Activated T-cell treated with anti-CD3 and anti-CD28 coated beads, Interleukin-2, amount 50 U/mL, for 72 hours (primary cell): ENCODE measurements at places on chromosomes 3 and 15.

GRCh38 chr3:187323091-187323490 is 31.6 kb upstream of the MASP1 start:
- DNase-seq: no peak

DNA sequence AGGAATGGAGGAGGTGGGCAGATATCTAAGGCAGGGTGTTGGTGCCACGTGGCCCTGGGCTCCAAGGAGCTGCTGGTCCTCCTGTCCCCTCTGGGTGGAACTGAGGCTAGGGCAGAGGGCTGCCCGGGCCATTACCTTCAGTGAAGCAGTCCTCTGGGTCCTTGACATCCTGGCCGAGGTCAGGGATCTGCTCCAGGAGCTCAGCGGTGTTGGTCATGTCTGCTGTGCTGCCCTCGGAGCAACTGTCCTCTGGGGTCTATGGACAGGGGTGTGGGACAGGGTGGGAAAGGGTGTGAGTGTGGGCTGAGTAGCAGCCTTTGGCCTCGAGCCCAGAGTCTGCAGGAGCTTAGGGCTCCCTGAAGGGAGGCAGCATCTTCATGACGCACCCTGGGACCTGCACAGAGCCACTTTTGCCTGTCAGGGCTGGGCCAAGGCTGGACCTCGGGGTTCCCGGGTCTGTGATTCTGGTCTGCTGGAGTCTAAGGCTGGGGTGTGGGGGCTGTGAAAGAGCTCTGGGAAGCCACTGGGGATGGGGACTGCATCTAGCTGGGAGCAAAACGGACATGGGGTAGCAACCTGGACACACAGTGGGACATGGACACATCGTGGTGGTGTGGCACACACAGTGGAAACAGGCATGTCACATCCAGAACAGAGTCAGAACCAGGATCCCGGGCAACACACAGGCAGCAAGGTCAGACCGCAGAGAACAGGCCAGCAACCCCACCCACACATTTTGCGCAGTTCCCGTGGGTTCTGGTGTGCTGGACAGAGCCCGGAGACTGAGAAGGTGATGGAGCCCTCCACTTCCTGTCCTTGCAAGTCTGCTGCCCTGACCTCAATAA is 72.7 kb downstream of the SCN5A start:
- DNase-seq: no peak

- DNase-seq: peak; percentile 80
Observed at GRCh38 chr3:47780741-47781684, 680 bp downstream of the SMARCC1 start.

GRCh38 chr15:50082066-50082465 is 37.0 kb downstream of the ATP8B4 start:
- no peak for DNase-seq

DNA sequence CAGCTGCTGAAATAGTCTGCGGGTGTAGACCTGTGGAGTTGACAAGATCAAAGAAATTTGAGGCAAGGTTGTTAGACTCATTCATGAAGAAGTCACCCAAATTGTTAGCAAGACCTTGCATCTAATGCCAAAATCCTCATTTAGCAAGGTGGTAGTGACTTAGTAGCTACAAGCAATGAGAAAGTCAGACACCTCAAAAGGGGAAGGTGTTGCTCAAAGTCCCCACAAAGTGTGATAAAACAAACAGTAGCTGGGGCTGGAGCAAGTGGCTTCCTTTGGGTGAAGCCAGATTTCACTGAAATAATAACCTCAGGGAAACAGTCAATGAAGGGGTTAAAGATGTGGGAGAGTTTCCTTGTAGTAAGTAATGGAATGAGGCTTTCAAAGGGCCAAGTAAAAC is 44.9 kb downstream of the CD86 start:
- DNase-seq: no peak

- no peak for DNase-seq
Observed at GRCh38 chr15:74179983-74180880, 6.7 kb downstream of the ISLR start.

DNA sequence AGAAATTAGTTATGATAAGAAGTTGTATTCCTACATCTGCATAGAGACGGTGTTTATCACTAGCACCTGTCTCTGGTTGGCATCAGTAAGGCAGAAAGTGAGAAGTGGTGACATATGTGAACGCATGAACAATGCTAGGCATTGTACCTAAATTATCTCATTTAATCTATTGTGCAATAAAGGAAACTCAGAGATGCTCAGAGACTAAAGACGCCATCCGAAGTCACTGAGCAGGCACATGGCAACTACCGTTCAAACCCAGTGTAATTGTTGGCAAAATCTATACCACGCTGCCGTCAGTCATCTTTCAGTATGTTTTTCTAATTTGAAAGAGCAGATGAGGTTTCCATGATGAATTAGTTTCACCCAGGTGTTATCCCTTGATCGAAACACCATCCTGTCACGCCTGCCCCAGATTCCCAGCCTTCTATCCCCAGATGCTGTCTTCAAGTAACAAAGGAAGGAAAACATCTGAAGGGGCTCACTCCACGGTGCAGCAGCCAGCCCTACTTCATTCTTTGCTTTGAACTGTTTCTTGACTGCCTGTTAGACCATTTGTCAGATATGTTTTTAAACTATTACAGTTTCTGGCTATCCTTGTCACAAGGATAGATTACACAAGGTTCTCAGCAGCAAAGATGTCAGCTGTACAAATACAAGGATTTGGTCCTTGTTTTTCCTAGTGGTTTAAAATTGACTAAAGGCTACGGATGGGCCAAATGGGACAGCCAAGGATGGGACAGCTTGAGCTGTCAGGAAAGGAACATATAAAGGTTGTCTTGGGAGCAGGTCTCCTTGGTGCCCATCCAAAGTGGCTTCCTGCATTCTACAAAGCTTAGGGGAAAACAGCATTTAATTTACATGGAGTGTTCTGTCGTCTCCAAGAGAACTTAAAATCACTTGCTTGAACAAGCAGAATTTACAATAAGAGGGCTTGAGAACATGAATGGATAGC is 99.1 kb downstream of the TMEM108 start:
- no peak for DNase-seq

DNA sequence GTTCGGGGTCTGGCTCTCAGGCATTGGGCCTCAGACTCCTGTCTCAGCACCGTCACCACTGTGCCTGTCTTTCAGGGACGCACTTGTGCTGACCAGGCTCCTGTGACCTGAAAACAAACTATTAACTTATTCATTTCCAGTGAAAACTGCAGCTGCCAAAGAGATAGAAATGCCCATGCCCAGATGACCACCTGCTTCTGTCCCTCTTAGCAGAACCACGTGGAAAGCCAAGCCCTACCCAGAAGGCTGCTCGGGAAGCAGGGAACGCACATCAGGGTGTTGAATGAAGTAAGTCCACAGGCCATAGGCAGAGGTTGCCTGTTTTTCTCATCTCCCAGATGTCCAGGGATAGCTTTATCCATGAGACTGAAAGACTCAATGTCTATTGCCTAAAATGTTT is 219.3 kb downstream of the EBLN2 start:
- DNase-seq: no peak

- DNase-seq: no peak
Observed at GRCh38 chr3:30810625-30811024, 83.8 kb downstream of the GADL1 start.

- no peak for DNase-seq
Observed at GRCh38 chr3:194930377-194931204, 244.9 kb downstream of the FAM43A start.

DNA sequence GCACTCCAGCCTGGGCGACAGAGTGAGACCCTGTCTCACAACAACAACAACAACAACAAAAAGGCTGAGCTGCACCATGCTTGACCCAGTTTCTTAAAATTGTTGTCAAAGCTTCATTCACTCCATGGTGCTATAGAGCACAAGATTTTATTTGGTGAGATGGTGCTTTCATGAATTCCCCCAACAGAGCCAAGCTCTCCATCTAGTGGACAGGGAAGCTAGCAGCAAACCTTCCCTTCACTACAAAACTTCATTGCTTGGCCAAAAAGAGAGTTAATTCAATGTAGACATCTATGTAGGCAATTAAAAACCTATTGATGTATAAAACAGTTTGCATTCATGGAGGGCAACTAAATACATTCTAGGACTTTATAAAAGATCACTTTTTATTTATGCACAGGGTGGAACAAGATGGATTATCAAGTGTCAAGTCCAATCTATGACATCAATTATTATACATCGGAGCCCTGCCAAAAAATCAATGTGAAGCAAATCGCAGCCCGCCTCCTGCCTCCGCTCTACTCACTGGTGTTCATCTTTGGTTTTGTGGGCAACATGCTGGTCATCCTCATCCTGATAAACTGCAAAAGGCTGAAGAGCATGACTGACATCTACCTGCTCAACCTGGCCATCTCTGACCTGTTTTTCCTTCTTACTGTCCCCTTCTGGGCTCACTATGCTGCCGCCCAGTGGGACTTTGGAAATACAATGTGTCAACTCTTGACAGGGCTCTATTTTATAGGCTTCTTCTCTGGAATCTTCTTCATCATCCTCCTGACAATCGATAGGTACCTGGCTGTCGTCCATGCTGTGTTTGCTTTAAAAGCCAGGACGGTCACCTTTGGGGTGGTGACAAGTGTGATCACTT is 2.0 kb downstream of the CCR5 start:
- no peak for DNase-seq

- DNase-seq: no peak
Observed at GRCh38 chr3:179474480-179474879, 23.2 kb upstream of the GNB4 start.
